ENCODE measurements at places on chromosomes 4 and X.
A peak's percentile ranks its signal among the peaks of the same experiment; 100 is the strongest.

DNA sequence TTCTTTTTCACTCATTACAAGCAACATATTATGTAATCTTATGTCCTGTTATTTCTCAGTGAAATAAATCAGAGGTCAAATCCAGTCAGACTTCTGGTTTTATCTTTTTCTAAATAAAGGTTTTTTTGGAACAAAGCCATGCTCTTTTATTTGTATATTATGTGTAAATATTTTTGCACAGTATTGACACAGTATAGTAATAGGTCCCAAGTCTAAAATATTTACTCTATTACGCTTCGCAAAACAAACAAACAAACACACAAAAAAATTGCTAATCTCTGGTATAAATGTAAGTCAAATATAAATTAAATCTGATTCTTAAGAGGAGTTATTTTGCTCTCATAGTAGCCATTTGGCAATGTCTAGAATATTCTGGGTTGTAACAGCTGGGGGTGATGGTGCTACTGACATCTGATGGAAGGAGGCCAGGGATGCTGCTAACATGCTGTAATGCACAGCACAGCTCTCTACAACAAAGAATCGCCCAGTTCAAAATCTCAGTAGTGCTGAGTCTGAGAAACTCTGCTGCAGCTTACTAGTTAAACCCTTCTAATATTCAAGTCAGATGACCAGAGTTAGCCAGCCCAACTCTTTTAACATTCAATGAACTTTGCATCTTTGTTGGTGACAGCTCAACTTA, 602.1 kb downstream of the RAB28 start:
- no peak for DNase-seq

GRCh38 chr4:13906727-13907126, 279.2 kb upstream of the BOD1L1 start:
- peak; percentile 24 for DNase-seq

DNA sequence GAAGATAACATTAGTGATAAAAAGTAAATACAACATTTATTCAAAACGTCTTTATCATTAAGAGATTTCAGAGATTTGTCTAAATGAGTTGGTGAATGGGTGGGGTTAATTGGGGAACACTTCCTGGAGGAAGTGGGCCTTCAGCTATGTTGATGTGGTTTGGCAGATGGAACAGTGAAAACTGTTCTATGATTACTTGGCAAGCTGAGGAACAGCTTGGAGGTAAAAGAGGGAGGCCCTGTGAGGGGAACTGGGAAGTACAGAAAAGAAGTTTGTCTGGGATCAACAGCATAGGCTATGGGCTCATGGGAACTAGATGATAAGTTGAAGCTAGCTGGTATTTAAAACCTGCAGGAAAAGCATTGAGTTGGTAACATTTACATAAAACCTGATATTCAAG, 26.0 kb downstream of the OCRL start:
- DNase-seq, result peak; percentile 37

- DNase-seq, result no peak
These were observed 83.6 kb downstream of the STAG2 start for GRCh38 chrX:124045109-124045508.

- no peak for DNase-seq
These were observed 169.2 kb upstream of the IL15 start for GRCh38 chr4:141467225-141467624.

DNA sequence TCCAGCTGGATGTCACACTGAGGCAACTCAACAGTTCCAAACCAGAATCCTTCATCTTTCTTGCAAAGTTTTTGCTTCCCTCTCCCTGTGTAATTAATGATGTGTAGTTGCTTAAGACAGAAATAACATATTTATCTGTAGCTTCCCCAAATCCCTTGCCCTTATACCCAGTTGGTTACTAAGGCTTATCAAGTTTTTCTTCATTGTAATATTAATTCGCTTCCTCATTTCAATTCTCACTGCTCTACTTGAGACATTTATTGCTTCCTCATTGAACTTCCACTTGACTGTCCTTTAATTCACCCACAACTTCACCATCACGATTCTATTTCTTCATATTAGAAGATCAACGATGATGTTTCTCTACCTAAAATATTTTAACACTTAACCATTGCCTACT, 386.6 kb upstream of the CPEB2 start:
- DNase-seq, result no peak

DNA sequence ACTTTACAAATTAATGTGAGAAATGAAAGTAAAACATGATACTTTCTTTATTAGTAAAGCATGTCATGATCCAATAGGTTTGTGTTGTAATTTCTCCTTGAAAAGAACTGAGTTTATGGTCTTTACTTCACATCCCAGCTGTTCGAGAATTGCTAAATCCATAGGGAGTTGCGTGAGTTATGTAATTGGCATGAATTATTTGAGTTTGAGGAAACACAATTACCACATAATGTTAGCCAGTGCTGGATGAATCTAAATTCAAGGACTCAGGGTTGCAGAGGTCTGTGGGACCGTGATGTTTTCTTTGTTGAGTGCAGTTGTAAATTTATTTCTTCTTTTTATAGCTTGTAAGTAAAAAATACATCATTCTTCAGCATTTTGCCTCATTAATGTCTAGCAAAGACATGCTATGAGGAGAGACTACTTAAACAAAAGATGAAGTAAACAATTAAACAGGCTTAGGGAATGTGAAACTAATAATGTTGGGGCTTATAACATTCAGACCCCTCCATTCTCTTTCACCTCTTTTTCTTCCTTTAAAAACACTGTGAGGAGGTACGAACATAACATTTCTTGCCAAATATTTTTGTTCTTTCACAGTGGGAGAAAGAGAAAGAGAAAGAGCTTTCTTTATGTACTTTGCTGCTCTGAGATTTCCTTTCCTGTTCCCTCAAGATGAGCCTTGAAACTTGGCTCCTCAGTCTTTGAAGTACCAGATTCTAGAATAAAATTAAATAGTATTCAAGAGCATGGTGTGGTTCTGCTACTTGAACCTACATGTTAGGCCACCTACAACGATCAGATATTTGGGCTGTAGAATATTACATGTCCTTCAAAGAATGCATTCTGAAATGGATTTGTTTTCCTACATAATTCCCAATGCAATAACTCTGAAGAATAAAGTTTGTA, 159.6 kb upstream of the ANK2 start:
- peak; percentile 61 for DNase-seq

- DNase-seq, result no peak
These were observed 794 bp downstream of the HSD17B13 start for GRCh38 chr4:87321888-87322287.

DNA sequence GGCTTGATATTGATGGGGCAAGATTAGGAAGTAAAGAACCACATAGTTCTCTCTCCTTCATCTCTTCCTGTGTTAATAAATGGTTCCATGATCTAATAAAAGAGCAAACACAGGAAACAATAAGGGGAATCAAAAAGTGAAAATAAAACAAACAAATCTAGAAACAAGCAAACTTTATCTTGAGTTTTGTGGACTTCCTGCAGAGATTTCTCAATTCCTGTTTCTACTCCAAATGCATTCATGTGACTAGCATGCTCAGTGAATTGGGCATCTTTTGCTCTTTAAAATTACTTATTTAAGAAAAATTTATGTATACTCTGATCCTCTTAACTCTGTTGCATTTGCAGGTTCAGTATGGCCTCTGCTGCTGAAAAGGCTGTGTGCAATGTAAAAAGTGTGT, 682.0 kb downstream of the KCTD8 start:
- DNase-seq, result no peak

DNA sequence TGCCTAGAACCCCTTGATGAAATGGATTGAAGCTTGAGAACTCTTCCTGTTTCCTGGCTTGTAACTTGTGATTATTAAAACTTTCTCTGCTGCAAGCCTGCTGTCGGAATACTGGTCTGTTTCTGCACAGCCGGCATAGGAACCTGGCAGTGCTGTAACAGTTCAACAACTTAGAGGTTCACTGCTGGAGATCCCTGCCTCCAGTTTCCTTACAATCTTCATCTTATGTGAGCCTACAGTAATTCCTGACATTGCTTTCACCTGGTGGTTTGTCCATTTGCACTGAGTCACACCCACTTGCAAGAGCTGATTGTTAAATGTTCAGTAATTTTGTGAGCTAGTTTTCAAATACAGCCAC, 1.3 kb upstream of the SEPSECS start:
- peak; percentile 23 for DNase-seq

DNA sequence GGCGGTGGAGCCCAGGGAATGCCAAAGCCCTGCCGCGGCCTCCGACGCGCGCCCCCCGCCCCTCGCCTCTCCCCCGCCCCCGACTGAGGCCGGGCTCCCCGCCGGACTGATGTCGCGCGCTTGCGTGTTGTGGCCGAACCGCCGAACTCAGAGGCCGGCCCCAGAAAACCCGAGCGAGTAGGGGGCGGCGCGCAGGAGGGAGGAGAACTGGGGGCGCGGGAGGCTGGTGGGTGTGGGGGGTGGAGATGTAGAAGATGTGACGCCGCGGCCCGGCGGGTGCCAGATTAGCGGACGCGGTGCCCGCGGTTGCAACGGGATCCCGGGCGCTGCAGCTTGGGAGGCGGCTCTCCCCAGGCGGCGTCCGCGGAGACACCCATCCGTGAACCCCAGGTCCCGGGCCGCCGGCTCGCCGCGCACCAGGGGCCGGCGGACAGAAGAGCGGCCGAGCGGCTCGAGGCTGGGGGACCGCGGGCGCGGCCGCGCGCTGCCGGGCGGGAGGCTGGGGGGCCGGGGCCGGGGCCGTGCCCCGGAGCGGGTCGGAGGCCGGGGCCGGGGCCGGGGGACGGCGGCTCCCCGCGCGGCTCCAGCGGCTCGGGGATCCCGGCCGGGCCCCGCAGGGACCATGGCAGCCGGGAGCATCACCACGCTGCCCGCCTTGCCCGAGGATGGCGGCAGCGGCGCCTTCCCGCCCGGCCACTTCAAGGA, at the start of gene FGF2:
Gene FGF2 (plus strand): TSS at position 279 of the 705 bp plus-strand sequence. CDS start 344 bp downstream, at position 623.
- peak; percentile 62 for DNase-seq

DNA sequence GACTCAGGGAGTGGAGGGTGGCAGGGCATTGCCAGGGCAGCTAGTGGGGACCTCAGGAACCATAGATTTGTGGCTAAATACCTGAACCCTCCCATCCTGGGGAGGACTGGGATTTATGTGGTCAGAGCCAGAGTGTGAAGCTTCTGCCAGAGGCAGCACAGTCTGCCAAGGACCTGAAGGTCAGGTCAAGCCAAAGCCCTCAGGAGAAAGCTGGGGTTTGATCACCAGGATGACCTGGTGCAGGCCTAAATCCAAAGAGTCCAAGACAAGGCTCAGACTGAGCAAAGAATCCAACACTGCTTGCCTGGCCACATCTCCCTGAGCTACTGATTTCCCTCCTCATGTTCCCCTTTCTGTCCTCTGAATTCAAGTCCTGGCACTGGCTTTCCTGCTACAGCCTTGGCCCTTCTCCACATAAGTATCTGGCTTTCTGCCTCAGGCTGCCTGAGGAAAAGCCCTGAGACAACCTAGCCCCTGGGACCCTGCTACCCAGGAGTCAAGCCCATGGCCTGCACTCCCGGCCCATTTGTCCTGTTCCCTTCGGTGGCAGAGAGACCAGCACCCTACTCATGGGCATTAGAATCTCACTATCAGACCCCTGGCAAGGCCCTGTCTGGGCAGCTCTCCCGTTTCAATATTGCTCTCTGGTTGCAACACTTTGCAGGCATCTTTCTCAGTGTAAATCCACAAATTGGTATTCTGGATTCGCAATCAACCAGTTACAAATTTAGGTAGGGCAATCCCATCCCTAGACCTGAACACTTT, 39.3 kb upstream of the SLC25A43 start:
- no peak for DNase-seq

DNA sequence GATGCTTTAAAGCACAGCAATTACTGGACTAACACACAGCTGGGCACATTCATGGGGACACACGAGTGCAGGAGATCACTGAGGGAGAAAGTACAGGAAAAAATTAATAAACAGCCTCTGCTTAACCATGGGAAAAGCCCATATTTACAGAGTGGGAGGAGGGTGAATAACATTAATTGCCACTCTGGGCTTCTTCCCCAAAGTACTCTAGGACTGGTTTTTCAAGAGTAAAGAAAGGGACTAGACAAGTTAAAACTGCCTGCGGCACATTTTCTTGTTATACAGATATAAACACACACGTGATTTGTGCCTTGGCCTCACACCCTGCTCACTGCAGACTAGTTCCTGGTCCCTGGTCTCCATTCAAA, 179.7 kb upstream of the TET2 start:
- no peak for DNase-seq

GRCh38 chrX:108123591-108124366, 32.2 kb downstream of the ATG4A start:
- DNase-seq, result no peak

DNA sequence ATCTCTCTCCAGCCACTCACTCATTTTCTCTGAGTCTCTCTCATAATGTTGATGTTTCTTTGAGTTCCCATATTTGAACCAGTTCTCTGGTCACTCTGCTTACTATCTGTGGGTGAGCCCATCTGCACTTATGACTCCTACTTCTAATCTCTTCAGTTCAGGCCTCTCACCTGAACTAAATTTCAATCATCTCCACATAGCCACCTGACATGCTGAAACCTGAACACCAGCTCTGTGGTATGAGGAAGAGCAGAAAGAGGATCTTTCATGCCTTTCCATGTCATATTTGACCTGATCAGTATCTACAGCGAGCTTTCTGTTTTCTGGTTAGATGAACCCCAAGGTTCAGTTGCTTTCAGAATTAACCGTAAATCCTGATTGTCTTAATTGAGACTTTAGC, 122.2 kb upstream of the ESX1 start:
- DNase-seq, result no peak

GRCh38 chrX:7059214-7059838, 88.2 kb upstream of the STS start:
- DNase-seq, result no peak

GRCh38 chr4:85784947-85785346, 310.0 kb downstream of the ARHGAP24 start:
- DNase-seq, result no peak
